ENCODE measurements at places on chromosomes 5 and 9. TPM values are rescaled to one million over a fixed set of nuclear protein-coding genes. Genes with fewer than 3 reads are reported as not detected.

DNA sequence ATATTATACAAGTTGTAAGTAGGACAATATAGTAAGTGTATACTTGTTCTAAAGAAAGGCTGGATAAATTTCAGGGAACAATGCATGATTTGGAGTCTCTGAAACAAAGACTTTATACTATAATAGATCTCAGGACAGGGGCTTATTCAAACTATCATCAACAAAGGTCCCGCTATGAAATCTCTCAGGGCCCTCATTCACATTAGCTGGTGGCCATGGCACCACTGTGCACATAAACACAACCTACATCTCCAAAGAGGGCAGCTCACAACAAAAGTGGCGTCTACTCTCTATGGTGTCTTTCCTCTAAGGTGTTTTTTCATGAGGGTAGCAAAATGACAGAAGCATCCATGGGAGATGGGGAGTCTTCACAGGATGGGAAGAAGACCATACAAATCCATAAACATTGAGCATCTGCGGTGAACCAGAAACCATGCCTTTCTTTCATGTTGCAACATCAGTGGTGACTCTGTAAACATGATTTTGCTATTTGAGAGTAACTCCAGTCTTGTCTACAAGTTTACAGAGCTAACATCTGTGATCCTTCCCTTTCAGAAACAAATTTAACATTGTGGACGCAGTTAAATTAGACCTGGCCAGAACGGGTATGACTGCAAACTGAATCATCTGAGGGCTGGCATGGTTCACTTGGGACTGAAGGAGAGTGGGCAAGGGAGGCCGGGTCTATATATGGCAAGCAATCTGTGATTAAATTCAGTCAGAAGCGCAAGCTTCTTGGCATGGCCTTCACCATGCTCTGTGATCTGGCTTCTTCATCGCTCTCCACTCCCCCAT is 5.5 kb downstream of the TTLL11 start:
- DNase-seq, result no peak

GRCh38 chr5:65925044-65925600 is 1.3 kb upstream of the ERBIN start:
- no peak for DNase-seq

- no peak for DNase-seq
These were observed 94.0 kb downstream of the RCL1 start for GRCh38 chr9:4886698-4887097.

DNA sequence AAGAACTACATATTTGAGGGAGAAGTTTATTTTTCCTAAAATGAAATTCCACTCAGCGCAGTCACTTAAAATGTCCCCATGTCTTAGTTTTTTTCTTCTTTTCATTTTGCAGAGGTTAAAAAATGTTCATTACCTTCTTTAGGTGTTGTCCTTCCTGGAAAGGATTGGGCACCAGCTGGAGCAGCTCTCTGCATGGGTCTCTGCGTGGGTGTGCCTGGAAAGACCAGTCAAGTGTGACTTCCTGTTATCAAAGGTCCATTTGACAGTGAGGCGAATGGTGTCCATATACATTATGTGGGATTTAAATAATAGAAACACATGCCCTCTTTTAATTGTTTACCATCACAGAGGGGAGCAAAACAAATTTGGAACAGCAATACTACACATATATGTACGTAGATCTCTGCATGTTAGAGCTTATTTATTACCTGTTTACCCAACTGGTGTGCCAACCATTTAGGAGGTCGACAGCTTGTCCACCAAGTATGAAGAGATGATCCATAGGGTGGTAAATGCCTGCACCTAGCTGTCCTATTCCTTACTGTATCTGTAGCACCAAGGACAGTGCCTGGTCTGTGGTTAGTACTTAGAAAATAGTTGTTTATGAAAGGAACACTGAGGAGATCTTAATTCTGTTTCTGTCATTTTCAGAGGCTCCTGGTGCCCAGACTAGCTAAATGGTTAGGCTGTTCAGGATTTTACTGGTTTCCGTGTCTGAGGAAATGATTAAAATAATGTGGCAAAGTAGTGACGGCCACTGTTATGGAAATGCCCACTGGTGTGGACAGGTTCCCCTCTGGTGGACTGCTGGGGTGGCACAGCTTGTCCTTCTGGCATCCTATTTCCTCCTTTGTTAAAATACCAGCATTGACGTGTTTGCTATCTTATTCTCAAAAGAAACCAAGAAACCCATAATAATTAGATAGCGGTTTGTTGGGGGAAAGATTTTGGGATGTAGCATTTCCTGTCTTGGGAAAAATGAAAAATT is 200.4 kb downstream of the MAST4 start:
- no peak for DNase-seq

GRCh38 chr5:18972177-18972576 is 1015.8 kb downstream of the CDH18 start:
- no peak for DNase-seq

DNA sequence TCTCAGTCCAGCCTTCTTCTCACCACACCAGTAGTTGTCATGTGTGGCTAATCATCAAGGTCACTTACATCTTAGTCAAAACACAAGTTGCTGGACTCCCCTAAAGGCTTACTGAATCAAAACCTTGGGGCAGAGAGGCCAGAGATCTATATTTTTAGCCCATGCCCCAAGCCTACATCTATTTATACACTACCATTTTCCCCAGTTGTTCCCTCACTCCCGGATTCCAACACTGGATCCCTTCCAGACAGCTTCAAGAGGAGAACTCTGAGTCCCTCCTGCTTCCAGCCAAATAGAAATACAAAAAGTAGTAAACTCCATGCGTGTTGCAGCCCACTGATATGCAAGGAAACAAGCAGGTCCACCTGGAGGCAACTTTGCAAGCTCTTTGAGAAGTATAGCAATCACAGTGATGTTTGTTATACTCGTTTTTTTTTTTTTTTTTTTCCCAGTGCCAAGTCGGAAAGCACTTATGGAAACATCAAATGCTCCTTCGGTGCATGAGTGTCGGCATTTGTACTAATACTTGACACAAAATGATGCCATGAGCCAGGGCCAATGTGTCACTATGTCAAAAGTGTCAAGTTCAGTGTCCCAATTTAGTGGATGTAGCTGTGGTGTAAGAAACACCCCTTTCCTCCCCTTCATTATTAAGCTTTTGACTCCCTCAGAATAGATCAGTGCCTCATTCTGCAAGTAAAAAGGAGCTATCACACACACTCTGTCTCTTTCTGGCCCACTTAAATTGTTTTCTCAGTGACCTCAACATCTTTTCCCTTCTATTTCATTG is 594.2 kb upstream of the SGCD start:
- no peak for DNase-seq

- DNase-seq, result no peak
These were observed 367.7 kb upstream of the RFX3 start for GRCh38 chr9:3893519-3893918.

- no peak for DNase-seq
These were observed 1.1 kb upstream of the BNC2 start for GRCh38 chr9:16871336-16872151.

DNA sequence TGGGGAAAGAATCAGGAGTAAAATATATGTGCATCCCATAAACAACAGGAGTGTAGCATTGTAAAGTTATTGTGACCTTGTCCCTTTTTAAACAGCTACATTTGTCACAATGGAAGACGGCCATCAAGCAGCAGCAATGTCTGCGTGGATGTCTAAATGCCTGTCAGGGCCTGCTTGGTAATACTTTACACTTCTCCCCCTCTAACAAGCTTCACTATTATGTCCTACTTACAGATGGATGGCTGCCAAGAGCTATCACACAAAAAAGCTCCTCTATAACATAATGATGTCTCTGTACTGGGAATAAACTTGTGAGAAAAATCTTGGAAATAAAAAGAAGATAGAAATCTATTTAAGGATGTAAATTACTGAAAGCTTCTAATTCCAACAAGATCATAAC is 213.0 kb downstream of the FBXL17 start:
- DNase-seq, result no peak

DNA sequence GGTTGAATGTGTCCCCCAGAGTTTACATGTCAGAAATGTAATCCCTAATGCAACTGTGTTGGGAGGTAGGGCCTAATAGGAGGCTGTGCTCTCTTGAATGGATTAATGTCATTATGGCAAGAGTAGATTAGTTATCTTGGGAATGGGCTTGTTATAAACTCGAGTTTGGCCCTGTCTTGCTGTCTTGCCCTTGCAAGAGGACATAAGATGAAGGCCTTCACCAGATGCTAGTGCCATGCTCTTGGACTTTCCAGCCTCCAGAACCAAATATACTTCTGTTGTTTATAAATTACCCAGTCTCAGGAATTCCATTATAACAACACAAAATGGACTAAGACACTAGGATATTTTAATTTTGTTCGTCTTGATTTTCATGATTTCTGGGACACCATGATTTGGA is 5.4 kb downstream of the PIK3R1 start:
- no peak for DNase-seq

- DNase-seq, result no peak
These were observed 677.3 kb downstream of the PRELID2 start for GRCh38 chr5:145157841-145158240.

DNA sequence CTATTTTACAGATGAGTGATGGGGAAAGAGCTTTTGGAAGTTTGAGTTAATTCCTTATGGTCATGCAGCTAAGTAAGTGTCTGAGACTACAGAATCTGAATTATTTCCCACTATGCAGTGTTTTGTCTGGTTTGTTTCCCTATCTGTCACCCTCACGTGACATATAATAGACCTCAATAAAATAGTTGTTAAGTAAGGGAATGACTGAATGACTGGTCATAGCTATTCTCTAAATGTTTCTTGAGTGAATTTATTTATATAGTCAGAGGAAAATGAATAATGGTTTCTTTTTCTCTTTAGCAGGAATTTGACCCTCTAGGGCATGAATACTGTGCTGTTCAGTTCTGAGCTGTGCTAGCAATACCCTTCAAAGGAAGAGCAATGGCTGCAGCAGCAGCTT is 10.3 kb downstream of the TRIM32 start:
- no peak for DNase-seq

DNA sequence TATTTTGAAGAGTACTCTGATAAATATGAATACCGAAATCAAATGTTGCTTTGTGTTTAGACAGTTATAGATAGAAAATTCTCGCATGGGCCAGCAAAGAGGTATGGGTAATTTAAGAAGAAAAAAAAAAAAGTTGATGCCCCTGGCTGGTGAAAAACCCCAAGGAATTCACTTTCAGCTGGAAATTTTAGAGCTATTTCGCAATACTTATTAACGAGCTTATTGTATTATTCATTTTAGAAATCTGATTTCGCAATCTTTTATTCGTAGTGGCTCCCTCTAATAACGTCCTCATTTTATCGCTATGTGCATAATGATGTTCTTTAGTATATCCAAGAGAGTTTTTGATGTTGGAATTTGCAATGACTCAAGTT is 18.5 kb upstream of the FER start:
- no peak for DNase-seq

DNA sequence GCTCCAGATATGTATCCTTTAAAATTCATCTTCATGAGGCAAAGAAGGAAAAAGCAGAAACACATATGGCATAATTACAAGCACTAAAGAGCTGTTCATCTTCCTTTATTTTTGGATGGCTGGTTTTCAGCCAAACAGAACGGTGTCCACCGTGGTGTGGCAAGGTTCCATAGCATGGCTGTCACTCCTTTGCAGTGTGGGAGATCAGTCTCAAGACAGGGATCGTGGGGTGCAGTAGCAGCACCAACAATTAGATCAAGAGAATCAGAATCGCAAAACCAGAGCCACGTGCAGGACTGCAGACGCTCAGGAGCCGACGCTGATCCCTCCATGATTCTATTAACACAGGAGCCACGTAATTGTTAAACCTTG is 79.5 kb downstream of the SEMA4D start:
- DNase-seq, result no peak

GRCh38 chr5:26492906-26493459 is 545.4 kb downstream of the CDH9 start:
- DNase-seq, result no peak

DNA sequence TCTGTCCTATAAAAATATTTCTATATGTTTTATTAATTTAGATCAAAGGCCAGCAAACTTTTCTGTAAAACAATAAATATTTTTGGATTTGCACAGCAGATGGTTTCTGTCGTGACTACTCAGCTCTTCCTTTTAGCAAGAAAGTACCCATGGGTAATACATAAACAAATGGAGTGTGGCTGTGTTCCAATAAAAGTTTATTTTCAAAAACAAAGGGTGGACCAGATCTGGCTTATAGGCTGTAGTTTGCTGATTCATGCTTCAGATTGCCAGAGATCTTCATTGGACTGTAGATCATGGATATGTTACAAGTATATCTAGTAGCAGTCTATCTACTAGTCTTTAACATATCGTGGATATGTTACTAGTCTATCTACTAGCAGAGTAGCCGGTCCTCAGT is 590.5 kb downstream of the CSNK1G3 start:
- DNase-seq, result no peak

GRCh38 chr9:92632641-92633040 is 37.3 kb downstream of the IPPK start:
- DNase-seq, result no peak

DNA sequence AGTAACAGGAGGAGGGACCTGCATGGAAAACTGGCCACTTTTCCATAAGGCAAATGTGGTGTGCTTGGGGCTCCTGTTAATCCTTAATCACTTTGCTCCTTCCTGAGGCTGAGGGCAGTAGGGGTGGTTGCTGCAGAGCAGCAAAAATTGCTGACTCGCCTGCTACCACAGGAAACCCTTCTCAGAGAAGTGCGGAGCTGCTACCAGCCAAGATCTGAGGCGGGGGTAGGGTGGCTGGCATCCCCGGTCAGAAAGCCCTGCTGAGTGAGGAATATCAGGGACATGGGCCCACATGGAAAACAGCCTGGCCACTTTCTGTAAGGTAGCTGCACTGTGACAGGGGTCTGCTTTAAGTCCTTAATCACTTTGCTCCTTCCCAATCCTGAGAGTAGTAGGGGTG is 192.4 kb upstream of the GHR start:
- DNase-seq, result no peak

DNA sequence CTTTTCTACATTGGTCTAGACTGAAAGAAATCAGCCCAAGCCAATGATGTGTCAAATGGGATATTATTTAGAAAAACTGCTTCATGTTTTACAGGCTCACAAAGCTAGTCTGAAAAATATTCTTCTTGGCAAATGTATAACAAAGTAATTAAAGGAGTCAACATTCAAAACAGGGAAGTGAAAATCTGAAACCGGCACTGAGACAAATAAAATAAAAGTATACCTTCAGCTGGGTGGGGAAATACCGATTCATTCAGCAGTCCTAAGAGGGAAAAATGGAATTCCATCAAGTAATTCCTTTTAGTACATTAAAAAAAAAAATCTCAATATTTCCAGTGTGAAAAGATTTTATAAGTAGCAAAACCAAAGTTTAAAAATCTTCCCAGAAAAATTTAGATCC is 259.6 kb upstream of the SLC24A2 start:
- no peak for DNase-seq

Gene EPB41L4B
- 10.7 TPM for polyA plus RNA-seq

Gene CXCL14
- 27.8 TPM for polyA plus RNA-seq

Gene FOXD4
- polyA plus RNA-seq, result 2.0 TPM

Gene SPATA31A3
- polyA plus RNA-seq, result not detected

Gene SRA1
- polyA plus RNA-seq, result 23.6 TPM

Gene PCA3
- 1.0 TPM for polyA plus RNA-seq

Gene AIF1L
- 27.8 TPM for polyA plus RNA-seq

Gene LAMC3
- 1.9 TPM for polyA plus RNA-seq

Gene CDH10
- polyA plus RNA-seq, result 0.29 TPM

Gene SARDH
- 5.4 TPM for polyA plus RNA-seq

Gene IL11RA
- polyA plus RNA-seq, result 105 TPM

Gene HTR4
- not detected for polyA plus RNA-seq

Gene ARHGEF28
- 2.7 TPM for polyA plus RNA-seq

Gene PLAC8L1
- polyA plus RNA-seq, result 0.73 TPM

Data from forelimb muscle (tissue), 1 donor.